ENCODE measurements at places on chromosomes 7 and 10.

- peak; percentile 10 for DNase-seq
These were observed 333.3 kb downstream of the PRPF18 start for GRCh38 chr10:13920031-13920430.

GRCh38 chr10:52314822-52315552 is 906 bp downstream of the DKK1 start:
- DNase-seq = peak; percentile 41

- no peak for DNase-seq
These were observed at the start of gene DPY19L1 for GRCh38 chr7:35037211-35037525. Gene DPY19L1, minus strand, starts transcription at chr7:35037485. Its CDS starts 91 bp downstream, at chr7:35037394.

DNA sequence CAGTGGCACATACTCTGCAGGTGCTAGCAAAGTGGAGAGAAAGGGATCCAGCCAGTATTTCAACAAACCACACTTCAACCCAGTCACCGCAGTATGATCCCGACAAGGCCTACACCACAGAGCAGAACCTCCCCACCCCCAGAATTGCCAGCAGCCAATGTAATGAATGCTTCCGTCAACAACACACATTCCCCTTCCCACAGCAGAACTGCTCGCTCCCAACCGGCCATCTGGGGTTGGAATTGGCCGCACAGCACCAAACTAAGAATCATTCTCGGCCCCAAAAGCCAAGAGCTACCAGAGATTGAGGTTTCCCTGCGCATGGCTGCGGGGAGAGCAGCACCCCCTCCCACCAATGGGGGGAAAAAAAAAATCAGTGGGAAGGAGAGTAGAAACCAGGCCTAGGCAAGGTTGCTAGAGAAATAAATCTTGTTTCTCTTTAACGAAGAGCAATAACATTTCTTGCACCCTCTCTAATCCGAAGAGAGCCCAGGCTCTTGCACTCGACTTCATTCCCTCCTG is 1.1 kb downstream of the WASL start:
- DNase-seq = peak; percentile 88

DNA sequence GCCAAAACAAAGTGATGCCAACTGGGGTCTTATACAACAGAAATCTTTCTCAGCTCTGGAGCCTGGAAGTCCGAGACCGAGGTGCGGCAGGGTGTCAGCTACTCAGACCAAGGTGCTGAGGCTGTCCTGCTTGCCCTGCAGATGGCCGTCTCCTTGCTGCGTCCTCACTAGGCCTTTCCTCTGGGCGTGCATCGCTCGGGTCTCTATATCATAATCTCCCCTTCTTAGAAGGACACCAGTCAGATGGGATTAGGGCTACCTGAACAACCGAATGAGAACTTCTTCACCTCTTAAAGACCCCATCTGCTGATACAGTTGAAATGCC is 244.7 kb downstream of the EBF3 start:
- no peak for DNase-seq

DNA sequence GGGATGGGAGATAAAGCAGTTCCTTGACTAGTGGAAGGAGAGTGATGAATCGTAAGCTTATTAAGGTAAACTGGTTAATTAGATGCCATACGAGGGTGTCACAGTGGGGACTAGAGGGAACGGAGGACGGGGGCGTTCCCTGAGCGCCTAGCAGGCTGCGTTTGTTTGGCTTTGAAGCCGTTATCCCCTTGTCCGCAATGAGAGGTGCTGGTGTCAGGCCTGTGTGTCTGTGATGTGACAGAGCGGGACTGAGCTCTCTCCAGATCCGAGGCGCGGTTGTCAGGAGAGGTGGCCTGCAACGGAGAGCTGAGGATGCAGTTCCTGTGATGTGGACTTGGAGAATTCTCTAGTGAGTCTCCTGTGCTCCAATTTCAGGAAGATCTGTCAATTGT is 60.0 kb upstream of the PRPS1L1 start:
- no peak for DNase-seq

- no peak for DNase-seq
These were observed 23.8 kb upstream of the SLF2 start for GRCh38 chr10:100888957-100889356.

- peak; percentile 89 for DNase-seq
These were observed 197.9 kb downstream of the HDAC9 start for GRCh38 chr7:18693406-18693805.

GRCh38 chr7:141097430-141097829 is 23.6 kb downstream of the TMEM178B start:
- DNase-seq = peak; percentile 5

- DNase-seq = no peak
These were observed 22.5 kb upstream of the MKLN1 start for GRCh38 chr7:131305152-131305551.

GRCh38 chr10:1255600-1256431 is 199.6 kb downstream of the WDR37 start:
- no peak for DNase-seq

DNA sequence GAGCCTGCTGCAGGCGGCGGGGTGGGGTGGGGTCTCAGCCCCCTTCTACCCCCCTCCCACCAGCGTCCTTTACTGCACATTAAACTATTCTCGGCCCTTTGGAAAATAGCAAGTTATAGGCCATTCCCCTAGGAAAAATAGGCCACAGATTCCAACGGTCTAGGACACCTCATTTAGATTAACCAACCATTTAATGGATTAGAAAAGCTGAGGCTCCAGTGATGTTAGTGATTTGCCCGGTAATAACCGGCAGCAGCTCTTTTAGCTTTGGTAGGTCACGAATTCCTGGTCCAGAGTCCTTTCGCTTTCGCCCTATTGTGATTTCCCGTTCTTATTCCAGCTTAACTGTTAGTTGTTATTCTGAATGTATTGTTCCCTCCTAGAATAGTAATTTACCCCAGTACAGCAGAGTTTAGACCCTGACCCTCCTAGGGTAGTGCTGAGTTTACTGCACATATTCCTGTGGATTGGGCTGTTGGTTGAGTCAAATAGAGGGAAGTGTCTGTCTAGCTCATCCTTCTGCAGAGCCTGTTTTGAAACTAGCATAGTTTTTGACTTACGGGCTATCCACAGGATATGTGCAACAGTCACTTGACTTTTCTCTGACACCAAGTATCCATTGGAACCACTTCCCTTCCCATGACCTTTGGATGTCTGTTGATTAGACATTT is 754 bp downstream of the GSTO1 start:
- DNase-seq = peak; percentile 90
